ENCODE measurements at places on chromosomes 16 and 17.

GRCh38 chr16:49661465-49662187 lies 194.3 kb downstream of the ZNF423 start:
- DNase-seq: no peak

DNA sequence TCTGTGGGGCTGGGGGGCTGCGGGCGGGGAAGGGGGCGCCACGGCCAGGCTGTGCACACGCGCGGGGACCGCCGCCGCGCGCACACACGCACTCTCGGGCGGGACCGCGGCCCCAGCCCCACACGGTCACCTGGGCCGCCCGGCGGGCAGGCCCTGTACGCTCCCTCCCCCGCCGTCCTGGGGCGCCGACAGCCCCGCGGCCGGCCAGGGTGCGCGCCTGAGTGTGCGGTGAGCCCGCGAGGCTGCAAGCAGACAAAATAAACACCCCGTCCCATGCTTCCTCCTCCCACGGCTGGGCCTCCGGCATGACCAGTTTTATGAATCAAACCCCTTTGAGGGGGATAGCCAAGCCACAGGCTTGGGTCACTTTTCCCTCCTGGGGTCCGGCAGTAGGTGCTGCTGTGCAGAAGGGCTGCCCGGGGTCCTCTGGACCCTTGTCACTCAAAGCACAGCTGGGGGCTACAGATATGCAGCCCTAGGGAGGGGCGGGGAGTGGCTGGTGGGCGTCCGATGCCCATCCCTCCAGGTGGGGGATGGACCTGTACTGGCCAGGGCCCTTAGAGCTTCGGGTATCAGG lies 441 bp downstream of the VASN start:
- no peak for DNase-seq

DNA sequence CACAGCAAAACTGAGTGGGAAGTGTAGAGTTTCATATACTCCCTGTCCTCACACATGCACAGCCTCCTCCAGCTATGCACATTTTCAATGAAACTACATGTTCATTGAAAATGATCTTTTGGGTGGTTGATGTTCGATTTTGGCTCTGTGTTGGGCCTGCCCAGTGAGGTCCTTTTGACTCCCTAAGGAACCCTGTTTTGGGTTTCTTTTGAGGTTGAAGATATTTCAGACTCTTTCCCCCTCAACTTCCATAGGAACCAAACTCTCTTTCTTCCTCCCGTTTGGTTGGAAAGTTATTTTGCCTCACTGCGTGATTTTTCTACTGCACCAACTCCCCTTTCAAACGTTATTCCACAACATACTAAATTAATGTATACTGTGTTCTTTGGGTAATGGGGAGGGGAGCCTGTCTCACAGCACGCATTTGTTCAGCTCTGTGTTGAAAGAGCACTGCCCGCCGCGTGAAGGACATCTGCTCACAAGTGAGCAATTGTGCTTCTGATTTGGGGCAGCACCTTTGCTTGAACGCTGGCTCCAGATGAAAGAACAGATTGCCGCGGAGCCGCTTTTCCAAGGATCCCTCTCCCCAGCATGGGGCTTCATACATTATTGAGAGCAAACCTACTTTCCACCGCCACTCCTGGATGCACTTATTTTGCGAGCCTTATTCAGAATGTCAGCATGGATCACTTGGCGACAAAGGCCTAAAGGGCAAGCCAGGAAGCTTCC lies 385.9 kb downstream of the WWOX start:
- DNase-seq: no peak

DNA sequence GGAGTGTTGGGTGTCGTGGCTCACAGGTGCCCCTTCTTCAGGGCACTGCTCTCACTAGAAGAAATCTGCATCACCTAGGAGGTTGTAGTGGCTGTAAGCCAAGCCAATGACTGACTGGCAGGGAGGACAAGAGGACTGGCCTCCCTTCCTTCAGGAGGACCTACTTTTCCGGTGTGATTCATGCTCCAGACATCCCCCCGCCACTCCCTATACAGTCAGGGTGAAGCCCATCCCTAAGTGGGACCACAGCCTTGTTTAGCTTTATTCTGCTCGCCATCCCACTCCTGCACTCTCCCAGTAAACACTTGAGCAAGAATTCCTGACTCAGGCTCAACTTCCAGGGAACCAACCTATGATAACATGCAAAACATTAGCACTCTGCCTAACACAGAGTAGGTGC lies 67.0 kb downstream of the PLCG2 start:
- DNase-seq: no peak

- DNase-seq: no peak
Observed at GRCh38 chr17:81398176-81398831, 3.0 kb downstream of the BAHCC1 start.

GRCh38 chr16:29900888-29901606 lies 759 bp downstream of the ASPHD1 start:
- DNase-seq: no peak

- DNase-seq: no peak
Observed at GRCh38 chr16:23570992-23571632, 13.6 kb downstream of the UBFD1 start.

GRCh38 chr16:70472786-70473433 lies 18.5 kb downstream of the FCSK start:
- no peak for DNase-seq

DNA sequence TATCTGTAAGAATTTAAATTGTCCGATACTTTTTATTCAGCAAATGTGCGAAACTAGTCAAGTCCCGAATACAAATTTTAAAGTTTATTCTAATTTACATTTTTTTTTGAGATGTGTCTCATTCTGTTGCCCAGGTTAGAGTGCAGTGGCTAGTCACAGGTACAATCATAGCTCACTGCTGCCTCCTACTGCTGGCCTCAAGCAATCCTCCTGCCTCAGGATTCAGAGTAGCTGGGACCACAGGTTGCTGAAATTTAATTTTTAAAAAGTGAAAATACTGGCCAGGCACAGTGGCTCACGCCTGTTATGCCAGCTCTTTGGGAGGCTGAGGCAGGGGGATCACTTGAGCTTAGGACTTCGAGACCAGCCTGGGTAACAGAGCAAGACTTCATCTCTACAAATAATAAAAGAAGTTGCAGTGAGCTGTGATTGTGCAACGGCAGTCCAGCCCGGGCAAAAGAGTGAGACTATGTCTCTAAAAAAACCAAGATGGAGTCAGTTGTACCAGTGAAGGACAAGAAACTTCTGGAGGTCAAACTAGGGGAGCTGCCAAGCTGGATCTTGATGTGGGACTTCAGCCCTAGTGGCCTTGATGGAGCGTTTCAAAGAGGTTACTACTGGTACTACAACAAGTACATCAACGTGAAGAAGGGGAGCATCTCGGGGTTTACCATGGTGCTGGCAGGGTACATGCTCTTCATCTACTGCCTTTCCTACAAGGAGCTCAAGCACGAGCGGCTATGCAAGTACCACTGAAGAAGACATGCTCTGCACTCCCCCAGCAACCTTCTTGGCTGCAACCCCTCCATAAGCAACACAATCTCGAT lies 5.6 kb downstream of the POLG2 start:
- DNase-seq: no peak

DNA sequence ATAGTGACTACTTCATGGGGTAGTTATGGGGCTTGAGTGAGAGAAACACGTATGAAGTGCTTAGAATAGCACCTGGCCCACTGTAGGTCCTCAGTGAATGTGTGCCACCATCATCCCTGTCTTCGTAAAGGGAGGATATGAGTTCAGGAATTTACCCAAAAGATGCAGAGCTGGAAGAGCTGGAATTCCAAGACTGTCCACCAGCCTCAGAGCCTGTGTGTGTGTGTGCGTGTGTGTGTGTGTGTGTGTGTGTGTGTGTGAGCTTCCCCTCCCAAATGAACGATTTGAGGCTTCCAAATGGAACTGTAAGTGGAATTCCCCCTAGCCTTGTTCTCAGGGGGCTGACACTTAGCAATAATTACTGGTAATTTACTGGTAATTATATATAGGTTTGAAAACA lies 27.3 kb downstream of the WFDC1 start:
- no peak for DNase-seq

- no peak for DNase-seq
Observed at GRCh38 chr16:11058832-11059231, 114.5 kb downstream of the CLEC16A start.

DNA sequence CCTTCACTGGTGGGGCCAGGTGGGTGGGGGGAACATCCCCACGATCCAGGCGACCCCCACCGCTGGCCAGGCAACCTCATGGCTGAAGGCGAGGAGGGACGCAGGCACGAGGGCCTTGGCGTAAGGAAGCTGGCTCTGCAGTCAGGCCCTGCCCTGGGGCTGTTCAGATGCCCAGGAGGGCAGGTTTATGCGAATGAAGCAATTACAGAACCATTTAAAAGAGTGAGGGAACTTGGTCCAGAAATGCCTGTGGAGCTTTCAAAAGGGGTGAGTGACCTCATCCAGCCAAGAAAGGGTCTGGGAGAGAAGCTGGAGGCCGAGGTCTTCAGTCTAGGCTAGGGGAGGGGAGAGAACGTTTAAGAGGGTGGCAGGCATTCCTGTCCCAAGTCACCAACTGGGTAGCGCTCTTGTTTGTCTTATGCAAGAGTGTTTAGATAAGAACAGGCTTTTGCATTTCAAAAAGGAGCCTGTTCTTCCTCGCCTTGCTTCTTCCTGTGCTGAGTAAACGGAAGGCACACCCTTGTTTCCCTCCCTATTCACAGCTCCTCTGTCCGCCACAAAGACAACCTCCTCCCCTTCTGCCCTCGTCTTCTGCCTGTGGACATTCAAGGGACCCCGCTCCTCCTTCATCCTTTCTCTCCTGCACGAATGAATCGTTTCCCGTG lies 183.5 kb upstream of the SDK2 start:
- no peak for DNase-seq

- DNase-seq: no peak
Observed at GRCh38 chr17:70195091-70195490, 25.8 kb downstream of the KCNJ2 start.

DNA sequence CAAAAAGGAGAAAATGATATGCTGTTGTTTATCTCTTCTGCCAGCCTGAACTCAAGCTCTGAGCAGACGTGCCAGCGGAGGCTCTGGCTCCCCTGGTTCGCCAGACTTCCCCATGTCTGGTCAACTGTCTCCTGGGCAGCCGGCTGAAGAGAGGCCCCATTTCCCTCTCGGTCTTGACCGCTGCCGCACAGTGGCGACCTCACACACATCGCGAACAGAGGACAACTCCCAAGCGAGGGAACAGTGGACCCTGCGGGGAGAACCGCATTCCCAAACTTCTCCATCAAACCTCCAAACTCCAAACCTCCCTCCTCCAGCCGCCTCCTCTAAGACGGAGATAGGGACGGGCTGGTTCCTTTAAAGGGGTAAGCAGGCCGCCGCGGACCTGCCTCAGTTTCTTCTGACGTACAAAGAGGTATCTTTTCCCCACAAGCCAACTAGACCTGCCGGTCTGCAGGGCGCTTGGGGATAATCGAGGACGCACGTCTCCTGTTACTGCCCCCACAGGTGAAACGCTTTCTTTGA lies 24.9 kb upstream of the RFFL start:
- DNase-seq: no peak
